ENCODE measurements at places on chromosomes 1 and 21.

DNA sequence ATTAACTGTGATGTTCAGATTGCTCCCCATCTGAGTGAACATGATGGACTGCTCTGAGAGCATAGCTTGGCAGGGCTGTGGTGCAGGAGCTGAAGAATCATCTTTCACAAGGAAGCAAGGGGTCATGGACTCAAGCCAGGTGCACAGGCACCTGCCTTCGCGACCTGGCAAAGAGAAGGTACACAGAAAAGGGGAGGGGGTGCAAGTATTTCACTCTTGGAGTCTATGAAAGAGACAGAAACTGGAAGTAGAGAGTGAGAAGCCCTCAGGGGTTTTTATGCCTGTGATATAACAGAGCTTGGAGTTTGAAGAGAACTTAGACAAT is 232.6 kb upstream of the PLXNA2 start:
- DNase-seq = no peak

DNA sequence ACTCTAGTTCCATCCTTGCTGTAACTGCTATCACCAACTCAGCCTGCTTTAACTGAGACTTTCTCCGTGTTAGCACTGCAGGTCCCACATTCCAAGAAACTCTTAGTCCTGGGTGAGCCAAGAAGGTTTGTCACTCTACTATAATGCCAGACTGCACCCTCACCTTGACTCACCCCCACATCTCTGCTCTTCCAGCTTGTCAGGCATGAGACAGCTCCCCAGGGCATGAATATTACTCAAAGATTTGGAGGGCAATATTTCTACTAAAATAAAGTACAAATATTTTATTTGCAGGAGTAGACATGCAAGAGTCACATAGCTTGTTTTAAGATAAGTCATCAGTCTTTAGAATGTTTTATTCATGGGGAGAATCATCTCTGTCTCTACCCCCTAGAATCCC is 110.2 kb downstream of the MATN1 start:
- DNase-seq = no peak

DNA sequence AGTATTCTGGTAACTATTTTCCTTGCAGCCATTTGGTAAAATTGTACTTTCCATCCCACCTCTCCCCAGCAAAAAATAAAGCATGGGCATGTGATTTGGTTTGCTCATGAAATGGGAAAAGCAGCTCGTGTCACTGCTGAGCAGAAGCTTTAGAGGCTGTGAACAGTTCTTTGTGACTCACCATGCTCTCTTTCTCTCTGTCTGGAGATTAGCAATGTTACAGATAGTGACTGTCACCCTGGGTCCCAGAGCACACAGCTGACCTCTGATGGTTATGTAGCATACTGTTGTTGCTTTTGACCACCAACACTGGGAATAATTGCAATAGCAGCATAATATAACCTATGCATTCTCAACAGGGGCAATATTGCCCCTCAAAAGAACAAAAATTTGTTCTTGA is 70.6 kb downstream of the RGS2 start:
- no peak for DNase-seq

DNA sequence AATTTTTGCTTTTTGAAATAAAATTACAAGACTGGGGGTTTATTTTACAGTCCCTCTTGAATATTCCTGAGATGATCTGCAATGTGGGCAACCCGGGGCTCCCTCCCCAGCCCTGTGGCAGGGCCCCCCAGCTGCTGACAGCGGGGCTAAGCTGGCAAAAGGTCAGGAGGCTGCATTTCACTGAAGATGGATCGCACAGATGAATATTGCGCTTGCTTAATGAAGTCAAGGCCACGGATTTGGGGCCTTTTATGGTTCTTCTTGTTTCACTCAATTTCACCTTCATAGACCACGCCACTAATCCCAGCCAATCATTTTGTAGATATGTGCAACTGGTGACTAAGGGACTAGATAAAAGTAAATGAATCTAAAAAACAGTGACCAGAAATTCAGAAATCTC is 50.8 kb upstream of the SLC22A15 start:
- DNase-seq = no peak

- no peak for DNase-seq
Measured at GRCh38 chr1:109198745-109199144, 15.0 kb upstream of the SARS1 start.

DNA sequence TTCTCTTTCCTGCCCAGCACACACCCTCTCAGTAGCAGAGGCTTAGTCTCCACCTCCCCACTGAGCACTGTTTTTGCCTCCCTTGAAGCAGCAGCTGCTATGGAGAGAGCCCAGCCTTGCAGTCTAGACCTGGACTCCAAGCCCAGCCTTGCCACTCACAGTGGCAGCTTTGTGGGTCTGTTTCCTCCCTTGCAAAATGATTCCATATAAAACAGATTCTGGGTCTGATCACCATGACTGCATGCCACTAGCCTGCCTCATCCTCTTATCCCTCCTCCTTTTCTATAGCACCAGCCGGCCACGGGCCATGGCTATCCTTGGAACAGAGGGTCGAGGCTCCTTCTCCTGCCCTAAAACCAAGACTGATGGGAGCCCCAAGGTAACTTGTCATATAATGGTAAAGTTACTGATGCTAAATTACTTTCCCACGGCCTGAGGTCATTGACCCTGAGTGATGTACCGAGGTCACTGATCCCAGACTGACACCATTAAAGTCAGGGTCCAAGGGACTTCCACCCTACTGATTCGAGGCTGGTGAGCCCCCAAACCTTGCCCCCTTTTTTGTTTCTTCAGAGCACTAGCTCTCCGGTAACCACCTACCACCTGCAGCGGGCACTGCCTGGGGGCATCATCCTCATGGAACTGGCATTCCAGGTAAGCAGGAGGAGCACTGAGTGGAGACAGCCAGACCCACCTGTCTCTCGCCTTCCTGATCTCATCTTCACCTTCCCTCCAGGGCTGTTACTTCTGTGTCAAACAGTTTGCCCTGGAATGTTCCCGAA is 7.9 kb downstream of the HYI start:
- DNase-seq = no peak

- no peak for DNase-seq
Measured at GRCh38 chr1:204447190-204447589, 35.6 kb upstream of the PPP1R15B start.

DNA sequence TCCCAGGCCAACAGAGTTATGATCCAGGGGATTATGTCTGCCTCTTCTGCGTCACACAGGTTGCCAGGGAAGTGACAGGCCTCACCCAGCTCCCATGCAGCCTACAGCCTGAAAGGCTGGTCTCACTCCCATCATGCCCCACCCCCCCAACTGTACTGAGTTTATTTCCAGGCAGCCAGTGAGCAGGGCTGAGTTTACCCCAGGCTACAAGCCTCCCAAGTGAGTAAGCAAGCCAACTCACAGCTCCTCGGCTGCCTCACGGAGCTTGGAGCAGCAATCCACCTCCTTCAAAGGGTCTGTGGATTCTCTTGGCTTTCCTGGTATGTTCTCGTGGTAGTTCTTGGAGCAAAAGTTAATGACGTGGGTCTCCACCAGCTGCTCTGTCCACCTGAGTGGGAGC is 1147.6 kb upstream of the ADGRL4 start:
- DNase-seq = no peak

- DNase-seq = no peak
Measured at GRCh38 chr1:209232197-209232596, 351.3 kb upstream of the CAMK1G start.

DNA sequence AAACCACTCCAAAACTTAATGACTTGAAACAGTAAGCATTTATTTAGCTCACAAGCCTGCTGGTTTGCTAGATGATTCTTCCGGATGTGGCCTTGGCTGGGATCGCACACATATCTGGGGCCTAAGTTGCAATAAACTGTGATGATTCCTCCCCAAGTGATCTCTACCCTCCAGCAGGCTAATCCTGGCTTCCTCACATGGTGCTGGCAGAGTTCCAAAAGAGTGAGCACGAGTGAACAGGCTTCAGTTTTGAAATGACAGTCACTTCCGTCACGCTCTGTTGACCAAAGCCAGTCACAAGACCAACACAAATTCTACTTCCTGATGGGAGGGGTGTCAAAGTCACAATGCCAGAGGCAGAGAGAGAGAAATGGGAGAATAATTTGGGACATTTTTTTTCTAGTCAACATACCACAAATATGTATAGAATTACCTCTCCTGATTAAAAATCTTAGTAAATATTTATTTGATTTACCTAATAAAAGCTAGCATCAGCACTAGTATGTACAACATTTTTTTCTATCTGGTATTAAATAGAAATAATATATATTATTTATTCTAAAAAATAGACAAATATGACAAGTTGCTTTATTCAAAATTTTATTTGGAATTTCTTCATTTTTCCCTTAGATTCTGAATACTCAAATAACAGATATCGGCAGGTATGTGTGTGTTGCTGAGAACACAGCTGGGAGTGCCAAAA is 292.7 kb downstream of the TPR start:
- DNase-seq = no peak

DNA sequence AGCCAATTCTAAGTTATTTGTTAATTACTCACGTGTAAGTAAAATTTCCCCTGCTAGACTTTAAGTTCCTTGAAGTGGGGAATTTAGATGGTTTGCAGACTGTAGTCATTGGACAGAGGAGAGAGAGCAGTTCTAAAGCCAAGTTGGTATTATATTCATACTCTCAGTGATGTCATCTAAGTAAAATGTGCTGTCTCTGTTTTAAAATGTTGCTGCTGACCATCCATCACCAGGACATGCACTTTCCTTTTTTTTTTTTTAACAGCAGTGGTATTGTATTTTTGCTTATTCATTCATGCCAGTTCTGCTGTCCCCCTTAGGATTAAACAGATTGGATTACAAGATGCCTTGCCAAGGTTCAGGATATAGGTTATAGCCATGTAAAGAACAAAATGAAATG is 2.3 kb downstream of the TTLL7 start:
- DNase-seq = no peak

GRCh38 chr1:234621657-234622335 is 11.8 kb upstream of the IRF2BP2 start:
- no peak for DNase-seq

- no peak for DNase-seq
Measured at GRCh38 chr1:111474106-111474505, 322 bp downstream of the C1orf162 start.

DNA sequence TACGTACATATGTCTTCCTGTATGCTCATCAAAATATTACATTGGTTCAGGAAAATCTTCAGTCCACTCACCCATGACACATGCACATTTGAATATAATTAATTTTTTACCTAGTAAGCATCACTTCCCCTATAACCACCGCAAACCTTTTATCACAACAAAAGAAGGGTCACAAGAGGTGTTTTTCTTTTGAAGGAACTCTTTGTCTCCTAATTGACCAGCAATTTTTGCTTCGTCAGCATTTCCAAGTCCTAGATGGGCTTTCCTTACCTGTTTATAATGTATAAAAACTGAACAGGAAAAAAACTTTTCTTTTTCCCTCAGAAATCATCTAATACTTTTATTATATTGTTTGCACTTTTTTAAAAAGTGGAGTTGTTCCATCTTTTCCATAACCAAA is 631.3 kb downstream of the PLA2G4A start:
- DNase-seq = no peak

GRCh38 chr1:180633057-180634056 is 1.5 kb downstream of the XPR1 start:
- no peak for DNase-seq

DNA sequence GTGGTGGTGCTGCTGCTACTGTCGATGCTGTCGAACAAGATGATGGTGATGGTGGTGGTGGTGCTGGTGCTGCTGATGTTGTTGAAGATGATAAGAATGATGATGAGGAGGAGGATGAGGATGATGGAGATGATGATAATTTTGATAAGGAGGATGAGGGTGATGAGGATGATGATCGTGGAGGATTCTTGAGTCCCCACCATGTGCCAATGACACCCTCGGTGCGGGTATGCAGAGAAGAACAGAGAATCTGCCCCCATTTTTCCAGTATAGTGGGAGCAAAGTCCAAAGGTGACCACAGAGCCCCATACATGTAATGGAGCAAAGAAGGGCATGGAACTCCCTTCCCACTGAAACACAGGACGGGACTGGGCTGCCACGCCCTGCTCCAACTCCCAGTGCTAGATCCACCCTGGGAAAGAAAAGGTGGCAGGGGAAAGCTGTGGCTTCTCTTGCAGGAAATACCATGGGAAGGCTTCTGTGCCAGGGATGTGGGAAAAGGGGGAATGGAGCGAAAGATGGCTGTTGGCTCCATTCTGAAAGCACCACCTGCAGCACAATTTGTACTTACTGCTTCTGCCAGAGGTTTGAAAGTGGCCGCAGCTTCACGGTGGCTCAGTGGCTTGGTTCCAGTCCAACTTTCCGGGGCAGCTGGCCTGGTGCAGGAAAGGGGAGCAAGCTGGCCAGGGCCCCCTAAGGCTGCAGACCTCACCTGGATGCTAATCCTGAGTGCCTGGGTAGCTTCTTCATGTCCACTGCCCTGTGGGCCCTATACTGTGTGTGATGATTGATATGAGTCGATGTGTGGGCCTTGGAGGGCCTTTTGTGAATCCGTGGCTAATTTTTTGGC is 387.2 kb upstream of the VAMP3 start:
- no peak for DNase-seq

DNA sequence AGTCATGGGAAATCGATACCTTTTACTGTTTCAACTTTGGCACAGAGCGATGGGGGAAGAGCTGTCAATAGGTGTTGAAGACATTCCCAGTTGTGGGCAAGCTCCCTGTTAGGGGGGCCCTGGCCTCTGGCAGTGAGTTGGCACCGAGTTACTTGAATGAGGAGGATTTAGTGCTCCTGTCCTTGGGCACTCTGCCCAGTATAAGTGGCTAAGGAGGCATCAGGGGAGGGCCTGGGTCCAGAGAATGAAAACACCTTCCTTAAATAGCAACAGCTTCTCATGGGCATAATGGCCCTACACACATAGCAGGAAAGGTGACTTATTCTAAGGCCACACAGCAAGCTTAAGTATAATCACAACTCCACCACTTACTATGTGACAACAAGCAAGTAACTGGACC is 664.4 kb downstream of the PTPRU start:
- no peak for DNase-seq

- DNase-seq = peak; percentile 70
Measured at GRCh38 chr21:15483138-15483780, 246.5 kb upstream of the USP25 start.

GRCh38 chr21:36235058-36235582 is 78.5 kb downstream of the DOP1B start:
- no peak for DNase-seq

GRCh38 chr1:8633741-8634501 is 183.5 kb downstream of the RERE start:
- DNase-seq = no peak

- DNase-seq = no peak
Measured at GRCh38 chr1:212976586-212976985, 26.2 kb downstream of the VASH2 start.

DNA sequence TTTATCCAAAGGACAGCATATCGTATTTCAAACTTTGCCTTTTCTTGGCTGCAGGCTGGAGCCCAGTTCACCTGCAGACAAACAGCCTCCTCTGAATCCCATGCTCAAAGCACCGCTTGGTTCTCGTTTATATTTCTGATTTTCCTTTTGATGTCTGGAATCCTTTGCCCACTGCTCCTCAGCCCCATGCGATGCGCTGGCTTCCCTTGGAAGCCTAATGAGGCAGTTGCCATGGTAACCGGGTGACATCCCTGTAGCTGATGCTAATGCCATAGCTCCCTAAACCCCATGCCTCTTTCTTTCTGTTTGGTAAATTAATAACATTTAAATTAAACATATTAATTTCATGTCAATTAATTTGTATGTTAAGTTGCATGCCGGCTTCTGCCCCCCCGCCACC is 327.1 kb downstream of the PRDM2 start:
- no peak for DNase-seq
